Stimulated activated CD4-positive, alpha-beta T cell treated with anti-CD3 and anti-CD28 coated beads, Interleukin-15, amount 100 ng/mL, for 24 hours (primary cell): ENCODE measurements at places on chromosomes 11 and 22.

GRCh38 chr11:83568516-83568915 is 282.3 kb upstream of the CCDC90B start:
- DNase-seq = no peak

DNA sequence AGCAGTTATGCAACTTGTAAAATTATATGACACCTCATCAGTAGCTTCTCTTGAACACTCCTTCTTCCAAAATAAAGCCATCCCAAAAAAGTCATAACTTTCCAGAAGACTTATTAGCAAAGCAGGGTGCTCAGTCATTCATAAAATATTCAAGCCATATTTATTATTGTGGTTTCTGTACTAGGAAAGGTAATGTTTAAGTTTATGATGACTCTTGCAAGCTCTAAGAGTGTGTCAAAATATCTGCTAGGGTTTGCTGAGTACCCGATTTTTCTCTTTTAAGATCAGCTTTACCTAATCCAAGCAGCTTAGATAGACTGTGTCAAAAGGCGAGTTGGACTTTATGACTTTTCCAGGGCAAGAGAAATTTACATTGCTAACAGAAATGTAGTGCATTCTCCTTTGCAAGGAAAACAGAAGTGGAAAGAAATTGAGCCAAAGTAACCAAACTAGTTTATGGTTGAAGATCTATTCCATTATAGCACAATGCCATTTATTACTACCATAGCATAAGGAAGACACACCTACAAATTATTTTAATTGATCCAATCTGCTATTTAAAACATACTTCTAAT is 98.0 kb upstream of the SOX6 start:
- no peak for DNase-seq

GRCh38 chr11:110467556-110467955 is 37.8 kb downstream of the FDX1 start:
- no peak for DNase-seq

GRCh38 chr11:109267293-109268095 is 154.5 kb upstream of the C11orf87 start:
- no peak for DNase-seq

- no peak for DNase-seq
Measured at GRCh38 chr11:13391217-13391616, 71.8 kb downstream of the BTBD10 start.

DNA sequence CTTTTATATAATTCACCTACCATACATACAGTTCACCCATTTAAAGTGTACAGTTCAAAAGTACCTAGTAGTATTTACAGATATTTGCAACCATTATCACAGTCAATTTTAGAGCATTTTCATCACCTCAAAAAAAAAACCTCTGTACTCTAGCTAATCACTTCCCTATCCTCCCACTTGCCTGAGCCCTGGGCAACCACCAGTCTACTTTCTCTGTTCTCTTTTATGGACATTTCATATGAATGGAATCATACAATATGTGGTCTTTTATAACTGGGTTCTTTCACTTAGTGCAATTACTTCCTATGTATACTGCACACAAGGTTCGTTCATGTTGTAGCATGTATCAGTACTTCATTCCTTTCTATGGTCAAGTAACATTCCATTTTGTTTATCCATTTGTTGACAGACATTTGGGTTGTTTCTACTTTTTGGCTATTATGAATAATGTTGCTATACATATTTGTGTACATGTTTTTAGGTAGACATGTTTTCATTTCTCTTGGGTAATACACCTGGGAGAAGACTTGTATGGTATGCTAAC is 17.8 kb upstream of the NEU3 start:
- DNase-seq = no peak

DNA sequence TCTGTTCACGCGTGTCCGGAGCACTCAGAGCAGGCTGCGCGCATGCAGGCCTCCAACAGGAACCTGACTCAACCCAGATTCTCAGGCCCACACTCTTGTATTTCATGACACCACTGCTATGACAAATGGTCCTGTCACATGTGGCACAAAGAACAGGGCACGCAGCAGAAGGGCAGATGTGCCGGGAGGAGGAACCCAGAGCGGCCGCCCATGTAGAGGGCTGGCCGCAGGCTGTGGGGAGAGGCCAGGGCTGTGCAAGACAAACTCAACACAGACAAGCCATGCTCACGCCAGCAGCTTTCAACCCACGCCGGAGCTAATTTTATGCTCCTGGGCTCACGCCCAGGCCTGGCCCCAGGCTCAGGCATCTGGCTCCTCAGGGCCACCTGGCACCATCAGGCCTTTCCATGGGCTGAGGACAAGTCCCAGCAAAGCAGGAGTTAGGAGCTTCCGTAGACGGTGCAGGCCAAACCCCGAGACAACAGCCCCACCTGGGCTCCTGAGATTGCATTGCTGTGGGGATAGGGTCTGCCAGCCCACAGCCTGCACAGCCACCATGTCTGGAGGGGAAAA is 40.0 kb downstream of the DUSP8 start:
- DNase-seq = no peak

GRCh38 chr11:106681435-106681834 is 336.8 kb downstream of the GUCY1A2 start:
- DNase-seq = no peak
